CD4-positive, alpha-beta T cell treated with Interleukin-12 subunit alpha and Interleukin-12 subunit beta, for 1 hour (primary cell): ENCODE measurements at places on chromosomes 1 and 21.

- DNase-seq = peak; percentile 99
Observed at GRCh38 chr1:45687014-45687753, 797 bp upstream of the TMEM69 start.

DNA sequence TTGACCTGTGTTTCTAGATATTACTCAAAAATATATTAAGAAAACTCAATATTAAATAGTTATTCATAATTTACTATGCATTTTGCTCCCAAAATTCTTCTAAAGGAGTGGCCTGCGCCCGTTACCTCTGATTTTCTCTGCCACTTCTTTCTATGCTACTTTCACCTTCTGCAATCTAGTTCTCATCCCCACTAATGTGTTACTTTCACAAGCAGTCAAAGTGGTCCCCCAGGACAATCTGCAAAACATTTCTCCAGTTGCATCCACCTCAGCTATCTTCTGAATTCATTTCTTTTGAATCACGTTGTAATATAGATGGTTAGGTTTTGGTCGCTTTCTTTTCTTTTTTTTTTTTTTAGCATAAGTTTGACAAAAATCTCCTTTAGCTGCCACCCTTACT is 13.4 kb downstream of the INSL5 start:
- DNase-seq = no peak

DNA sequence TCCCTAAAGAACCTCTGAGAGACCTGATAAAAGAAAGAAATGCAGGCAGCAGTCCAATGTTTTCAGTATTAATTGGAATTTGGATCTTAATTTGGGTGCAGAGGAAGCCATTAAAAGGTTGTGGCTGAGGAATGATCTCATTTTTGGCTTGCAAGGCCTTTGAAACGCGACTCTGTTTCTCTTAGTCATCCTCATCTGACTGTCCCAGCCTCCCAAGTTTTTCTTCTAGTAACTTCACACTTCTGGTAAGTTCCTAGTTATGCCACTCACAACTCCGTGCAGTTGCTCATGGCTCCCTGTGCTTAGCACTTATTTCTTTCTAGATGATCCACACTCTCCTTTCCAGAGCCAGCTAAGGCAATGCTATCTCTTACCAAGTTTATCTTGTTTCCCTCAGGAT is 147.4 kb upstream of the USP24 start:
- DNase-seq = no peak

DNA sequence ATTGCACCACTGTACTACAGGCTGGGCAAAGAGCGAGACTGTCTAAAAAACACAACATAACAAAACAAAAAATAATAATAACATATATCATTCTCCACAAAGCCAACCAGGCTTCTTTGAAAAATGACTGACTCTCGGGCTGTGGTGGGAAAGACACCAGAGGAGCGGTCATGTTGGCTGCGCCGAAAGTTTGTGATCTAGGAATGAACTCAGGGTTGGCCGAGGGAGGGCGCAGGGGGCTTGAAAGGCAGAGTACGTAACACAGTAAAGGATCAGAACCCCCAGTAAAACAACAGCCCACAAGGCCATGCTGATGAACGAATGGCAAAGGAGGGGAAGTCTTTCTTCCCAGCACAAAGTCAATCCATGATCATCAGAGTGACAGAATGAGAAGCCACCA is 4.7 kb downstream of the SLC35E2B start:
- DNase-seq = no peak

GRCh38 chr1:195704028-195704427 is 904.2 kb downstream of the KCNT2 start:
- DNase-seq = no peak

GRCh38 chr1:154599658-154600057 is 8.3 kb downstream of the ADAR start:
- DNase-seq = no peak

GRCh38 chr1:109259674-109260557 is 10.6 kb downstream of the CELSR2 start:
- DNase-seq = no peak

DNA sequence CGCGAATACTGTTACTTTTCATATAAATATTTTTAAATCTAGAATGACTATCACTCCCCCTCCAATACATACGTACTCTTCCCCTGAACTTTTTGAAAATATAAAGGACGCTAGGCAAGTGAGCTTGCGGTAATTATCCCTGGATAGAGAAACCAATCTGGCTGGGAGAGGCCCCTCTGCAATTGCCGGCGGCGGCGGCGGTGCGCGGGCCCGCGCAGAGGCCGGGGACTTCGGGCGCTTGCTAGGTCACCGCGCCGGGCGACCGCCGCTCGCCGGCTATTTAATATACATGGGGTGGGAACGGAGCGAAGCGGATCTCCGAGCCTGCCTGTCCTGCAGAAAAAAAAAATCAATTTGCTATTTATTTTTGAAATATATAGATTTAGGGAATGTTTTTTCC is 416.3 kb upstream of the ESRRG start:
- DNase-seq = no peak

DNA sequence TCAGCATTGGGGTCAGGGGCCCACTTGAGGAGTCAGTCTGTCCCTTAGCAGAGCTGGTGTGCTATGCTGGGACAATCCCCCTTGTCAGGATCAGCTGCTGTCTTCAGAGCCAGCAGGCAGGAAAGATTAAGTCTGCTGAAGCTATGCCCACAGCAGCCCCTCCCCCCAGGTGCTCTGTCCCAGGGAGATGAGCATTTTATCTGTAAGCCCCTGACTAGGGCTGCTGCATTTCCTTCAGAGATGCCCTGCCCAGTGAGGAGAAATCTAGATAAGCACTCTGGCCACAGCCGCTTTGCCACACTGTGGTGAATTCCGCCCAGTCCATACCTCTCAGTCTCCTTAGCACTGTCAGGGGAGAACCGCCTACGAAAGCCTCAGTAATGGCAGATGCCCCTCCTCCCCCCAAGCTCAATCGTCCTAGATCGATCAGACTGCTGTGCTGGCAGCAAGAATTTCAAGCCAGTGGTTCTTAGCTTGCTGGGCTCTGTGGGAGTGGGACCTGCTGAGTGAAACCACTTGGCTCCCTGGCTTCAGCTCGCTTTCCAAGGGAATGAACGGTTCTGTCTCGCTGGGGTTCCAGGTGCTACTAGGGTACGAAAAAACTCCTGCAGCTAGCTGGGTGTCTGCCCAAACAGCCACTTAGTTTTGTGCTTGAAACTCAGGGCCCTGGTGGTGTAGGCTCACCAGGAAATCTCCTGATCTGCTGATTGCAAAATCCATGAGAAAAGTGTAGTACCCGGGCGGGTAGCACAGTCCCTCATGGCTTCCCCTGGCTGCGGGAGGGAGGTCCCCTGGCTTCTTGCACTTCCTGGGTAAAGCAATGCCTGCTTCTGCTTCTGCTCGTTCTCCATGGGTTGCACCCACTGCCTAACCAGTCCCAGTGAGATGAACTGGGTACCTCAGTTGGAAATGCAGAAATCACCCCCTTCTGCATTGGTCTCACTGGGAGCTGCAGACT is 25.1 kb upstream of the TP53BP2 start:
- DNase-seq = no peak

GRCh38 chr1:180094705-180095295 is 59.9 kb upstream of the QSOX1 start:
- DNase-seq = no peak

- no peak for DNase-seq
Observed at GRCh38 chr1:110384581-110385321, 6.1 kb downstream of the SLC16A4 start.

DNA sequence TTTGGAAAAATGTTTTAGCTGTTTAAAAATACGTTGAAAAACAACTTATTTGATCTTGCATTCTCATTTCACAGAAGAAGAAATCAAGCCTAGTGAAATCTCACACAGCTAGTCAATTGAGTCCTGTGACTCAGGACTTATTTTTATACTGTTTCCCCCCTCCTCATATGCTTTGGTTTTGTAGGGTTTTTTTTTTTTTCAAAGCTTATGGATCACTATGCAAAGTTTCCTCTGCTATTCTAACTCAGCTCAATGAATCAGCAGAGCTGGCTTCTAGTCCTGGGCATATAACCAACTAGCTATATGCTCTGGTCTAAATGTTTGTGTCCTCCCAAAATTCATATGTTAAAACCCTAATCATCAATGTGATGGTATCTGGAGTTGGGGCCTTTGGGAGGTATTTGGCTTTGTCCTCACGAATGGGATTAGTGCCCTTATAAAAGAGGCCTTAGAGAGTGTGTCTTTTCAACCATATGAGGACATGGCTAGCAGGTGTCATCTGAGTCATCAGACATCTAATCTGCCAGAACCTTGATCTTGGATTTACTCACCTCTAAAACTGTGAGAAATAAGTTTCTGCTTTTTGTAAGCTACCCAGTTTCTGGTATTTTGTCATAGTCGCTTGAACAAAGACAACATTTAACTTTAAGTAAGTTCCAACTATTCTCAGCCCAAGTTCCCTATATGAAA is 317.2 kb upstream of the C1orf87 start:
- no peak for DNase-seq

GRCh38 chr1:155529929-155530328 is 32.7 kb downstream of the ASH1L start:
- DNase-seq = no peak

DNA sequence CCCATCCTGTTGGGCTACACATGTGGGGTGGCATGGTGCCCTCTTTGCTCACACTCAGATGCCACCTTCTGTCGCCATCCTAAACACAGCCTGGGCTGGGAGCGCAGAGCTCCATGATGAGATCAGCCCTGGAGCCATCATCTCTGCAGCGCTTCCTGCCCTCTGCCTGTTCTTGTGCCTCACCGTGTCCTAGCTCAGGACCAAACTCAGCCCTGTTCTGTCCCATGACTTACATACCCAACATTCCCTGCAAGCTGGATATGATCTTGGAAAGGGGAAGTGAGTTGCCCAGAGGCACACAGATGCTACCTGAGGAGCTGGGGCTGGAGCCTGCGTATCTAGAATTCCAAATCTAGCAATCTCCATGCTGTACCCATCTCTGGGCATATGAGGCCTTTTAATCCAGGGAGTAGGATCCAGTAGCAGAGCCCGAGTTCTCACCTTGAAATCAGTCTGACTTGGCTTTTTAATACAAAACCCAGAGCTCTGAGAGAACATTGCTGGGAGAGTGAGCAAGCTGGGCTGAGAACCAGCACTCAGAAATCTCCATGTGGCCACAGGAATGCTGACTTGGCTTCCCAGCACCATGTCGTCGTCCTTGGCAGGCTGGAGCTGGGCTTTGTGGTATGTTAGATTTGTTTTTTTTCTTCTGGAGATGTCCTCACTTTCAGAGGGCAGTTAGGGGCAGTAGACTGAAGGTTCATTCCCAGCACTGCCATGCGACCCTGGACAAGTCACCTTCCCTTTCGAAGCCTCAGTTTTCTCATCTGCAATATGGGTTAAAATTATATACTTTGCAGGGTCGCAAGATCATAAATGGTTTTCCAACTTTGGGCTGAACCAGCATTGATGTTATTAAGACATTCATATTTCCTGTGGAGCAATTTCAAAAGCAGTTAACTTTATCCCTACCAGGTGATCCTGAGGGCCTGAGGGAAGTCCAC is 2.6 kb downstream of the ALPL start:
- DNase-seq = no peak

DNA sequence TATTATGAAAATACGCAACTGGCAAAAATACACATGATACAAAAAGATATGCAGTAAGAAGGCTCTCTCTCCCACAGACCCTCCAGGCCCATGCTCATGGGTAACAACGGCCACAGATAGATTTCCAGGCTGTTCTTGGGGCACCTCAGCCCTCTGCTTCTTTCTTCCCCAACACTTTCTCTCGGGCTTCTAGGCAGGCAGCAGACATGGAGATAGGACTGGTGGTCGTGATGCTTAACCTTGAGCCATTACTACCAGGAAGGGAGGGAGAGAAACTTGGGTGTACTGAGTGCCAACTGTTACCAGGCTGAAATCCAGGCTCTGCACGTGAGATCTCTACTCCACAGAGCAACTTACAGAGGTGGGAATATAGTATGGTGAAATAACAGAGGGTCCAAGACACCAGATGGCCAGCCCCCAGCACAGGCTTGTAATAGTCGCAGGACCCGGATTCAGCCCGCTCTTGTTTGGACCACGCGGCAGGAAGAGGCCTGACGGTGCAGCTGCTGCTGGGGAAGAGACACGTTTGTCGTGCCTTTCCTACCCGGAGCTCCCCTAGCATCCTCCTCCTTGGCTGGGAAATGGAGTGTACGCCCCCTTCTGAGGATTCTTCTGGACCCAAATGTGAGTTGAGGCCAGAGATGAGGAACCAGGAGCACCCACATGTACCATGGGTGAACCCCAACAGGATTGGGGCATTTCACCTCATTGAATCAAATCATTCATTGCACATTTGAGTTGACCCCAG is 441.1 kb upstream of the VAMP3 start:
- DNase-seq = no peak

DNA sequence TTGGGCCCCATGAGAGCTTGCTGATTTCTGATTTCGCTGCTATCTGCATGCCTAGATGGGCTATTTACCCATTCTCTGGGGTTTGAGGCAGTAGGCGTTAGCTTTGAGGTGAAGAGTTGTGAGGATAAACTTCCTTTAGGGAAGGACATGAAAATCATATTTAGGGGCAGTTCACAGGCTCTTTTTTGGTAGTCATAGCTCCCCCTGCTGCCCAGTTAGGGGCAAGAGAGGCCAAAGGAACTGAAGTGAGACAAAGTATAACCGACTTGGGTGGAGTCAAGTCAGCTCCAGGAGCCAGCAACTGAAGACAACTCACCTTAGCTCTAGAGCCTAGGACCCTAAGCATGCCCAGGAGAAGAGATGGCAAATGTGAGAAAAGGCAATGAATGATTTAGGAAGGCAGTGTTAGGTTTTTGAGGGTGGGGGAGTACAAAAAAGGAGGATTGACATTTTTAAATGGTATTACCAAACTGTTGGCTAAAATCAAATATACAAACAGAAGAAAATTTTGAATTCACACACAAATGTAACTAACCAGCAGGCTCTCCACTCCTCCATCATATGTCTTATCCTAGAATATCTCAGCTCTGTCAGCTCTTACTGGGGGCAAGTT is 625.2 kb downstream of the LMO4 start:
- peak; percentile 59 for DNase-seq

DNA sequence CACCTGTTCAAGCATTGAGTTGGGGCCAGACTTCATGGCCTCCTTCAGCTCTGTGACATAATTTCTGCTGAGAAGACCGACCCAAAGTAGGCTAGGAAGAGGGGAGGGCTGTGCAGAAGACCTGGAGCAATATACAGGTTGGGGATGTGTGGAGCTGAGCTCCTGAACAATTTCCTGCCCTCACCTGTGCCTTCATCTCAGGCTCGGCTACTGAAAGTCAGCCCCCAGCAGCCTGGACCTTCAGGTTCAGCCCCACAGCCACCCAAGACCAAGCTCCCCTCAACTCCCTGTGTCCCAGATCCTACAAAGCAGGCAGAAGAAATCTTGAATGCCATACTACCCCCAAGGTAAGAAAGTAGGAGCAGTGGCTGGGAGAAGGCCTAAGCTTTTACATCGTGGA is 662 bp downstream of the DNALI1 start:
- DNase-seq = no peak

- DNase-seq = no peak
Observed at GRCh38 chr1:156751451-156751756, at the start of gene HDGF. TSS of gene HDGF (minus strand) at chr1:156751675. CDS start at chr1:156751429, 246 bp downstream.

- DNase-seq = no peak
Observed at GRCh38 chr1:100959502-100960060, 63.7 kb downstream of the SLC30A7 start.

DNA sequence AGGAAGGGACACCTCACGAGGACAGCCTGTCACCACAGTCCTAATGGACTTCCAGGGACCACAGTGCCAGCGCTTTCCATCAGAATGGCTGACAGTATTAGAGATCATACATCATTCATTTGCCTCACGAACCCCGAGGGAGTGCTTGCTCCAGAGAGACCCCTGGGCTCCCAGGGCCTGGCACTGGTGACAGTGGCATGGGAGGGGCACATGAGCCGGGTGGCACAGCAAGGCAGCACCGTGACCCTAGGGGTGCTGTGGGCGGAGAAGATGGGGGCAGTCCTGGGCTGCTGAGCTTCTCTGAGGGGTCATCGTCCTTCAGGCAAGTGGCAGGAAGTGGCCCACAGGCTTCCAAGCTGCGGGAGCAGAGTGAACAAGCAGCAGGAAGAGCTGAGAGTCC is 16.4 kb upstream of the TSPEAR start:
- DNase-seq = no peak
